Activated CD8-positive, alpha-beta T cell treated with anti-CD3 and anti-CD28 coated beads for 36 hours (primary cell): ENCODE measurements at places on chromosomes 4 and X.

DNA sequence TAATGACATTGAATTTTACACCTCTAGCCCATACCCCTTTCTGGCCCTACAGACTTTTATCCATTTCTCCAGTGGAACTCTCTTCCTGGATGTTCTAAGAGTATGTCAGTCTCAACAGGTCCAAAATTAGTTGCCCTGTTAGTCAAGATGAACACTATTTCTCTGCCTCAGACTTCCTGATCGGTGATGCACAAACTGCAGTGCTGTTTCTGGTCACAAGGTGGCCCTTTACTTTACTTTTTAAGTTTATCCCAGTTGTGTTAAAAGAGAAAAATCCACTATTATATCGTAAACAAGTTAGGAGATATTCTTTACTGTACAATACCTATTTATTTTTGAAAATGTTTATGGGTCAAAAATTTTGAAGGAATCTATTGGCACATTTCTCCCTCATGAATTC is 13.1 kb downstream of the TCEAL7 start:
- DNase-seq, result peak; percentile 71

GRCh38 chrX:68433155-68433980 is at the start of gene OPHN1:
Gene OPHN1 (minus strand): TSS chrX:68433495. CDS start chrX:68433020, 475 bp downstream.
- DNase-seq, result no peak

- DNase-seq, result no peak
Measured at GRCh38 chr4:152693871-152694270, 14.1 kb upstream of the TMEM154 start.

DNA sequence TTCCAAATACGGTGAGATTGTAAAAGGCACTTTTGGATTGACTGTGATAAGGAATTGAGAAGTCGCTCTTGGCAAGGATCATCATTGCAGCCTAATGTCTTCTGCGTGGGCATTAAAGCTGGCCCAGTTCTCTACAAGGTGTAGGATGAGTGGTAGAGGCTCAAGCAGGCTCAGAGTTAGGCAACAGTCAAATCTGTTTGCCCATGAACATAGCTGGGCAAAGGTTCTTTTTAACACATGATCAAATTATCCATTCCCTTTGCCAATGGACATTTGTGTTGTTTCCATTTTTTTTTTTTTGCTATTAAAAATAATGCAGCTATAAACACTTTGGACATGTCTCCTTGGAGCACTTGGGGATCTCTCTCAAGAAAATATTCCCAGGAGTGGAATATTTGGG is 229.1 kb upstream of the FAT1 start:
- DNase-seq, result no peak
